ENCODE measurements at places on chromosomes 3 and 15.

DNA sequence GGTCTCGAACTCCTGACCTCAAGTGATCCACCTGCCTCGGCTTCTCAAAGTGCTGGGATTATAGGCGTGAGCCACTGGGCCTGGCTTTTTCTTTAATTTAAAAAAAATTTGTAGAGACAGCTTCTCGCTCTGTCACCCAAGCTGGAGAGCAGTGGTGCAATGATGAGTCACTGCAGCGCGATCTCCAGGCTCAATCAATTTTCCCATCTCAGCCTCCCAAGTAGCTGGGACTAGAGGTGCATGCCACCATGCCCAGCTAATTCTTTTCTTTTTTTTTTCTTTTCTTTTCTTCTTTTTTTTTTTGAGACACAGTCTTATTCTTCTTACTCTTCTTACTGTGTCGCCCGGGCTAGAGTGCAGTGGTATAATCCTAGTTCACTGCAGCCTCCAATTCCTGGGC lies 19.8 kb downstream of the TUBGCP4 start:
- no peak overlapping the region for H3K4me3 ChIP-seq
- H3K4me1 ChIP-seq: no peaks in the 10 kb centered on the region
- peaks cover 35% of the 10 kb centered on the region for H3K36me3 ChIP-seq
- H3K27me3 ChIP-seq: no peaks in the 10 kb centered on the region

- H3K4me3 ChIP-seq: peak overlapping the region; percentile 76
- no peaks in the 10 kb centered on the region for H3K36me3 ChIP-seq
- H3K4me1 ChIP-seq: peaks cover 32% of the 10 kb centered on the region
- no peaks in the 10 kb centered on the region for H3K27me3 ChIP-seq
- H3K27ac ChIP-seq: peak overlapping the region; percentile 77
- no peak for DNase-seq
Measured at GRCh38 chr3:122067214-122067550, 12.0 kb downstream of the CD86 start.

DNA sequence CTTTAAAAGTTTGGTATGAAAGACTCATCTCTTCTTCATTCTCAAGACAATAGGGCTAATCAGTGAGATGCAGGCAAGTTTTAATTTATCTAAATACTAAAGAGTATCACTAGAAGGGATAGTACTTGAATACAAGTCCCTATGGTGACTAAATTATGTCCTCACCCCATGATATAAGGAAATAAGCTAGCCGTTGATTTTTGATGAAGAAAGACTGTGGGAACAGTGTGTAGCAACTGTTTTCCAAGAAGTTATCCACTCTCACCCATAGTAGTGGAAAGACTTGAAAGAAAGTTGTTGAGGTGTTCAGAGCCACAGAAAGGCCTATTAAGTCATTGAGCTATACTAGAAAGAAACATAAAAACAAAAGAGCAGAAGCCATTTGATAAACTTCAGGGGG lies 36.7 kb downstream of the PIK3CA start:
- no peak for DNase-seq
- no peaks in the 10 kb centered on the region for H3K36me3 ChIP-seq
- no peak overlapping the region for H3K27ac ChIP-seq
- peaks cover 36% of the 10 kb centered on the region for H3K4me1 ChIP-seq
- no peak overlapping the region for H3K4me3 ChIP-seq

GRCh38 chr3:124797426-124797945 lies 67.2 kb downstream of the UMPS start:
- H3K4me1 ChIP-seq: no peaks in the 10 kb centered on the region
- H3K4me3 ChIP-seq: no peak overlapping the region
- H3K27ac ChIP-seq: no peak overlapping the region
- peaks cover 3% of the 10 kb centered on the region for H3K27me3 ChIP-seq
- no peaks in the 10 kb centered on the region for H3K36me3 ChIP-seq

- no peaks in the 10 kb centered on the region for H3K36me3 ChIP-seq
- no peak overlapping the region for H3K27ac ChIP-seq
- H3K27me3 ChIP-seq: no peaks in the 10 kb centered on the region
Measured at GRCh38 chr3:139473155-139473771, 3.1 kb downstream of the RBP2 start.

All from natural killer cell treated with Interleukin-12 subunit alpha and Interleukin-12 subunit beta and Interleukin-15 and Interleukin-18, amount 100 ng/mL, for 72 hours (primary cell).